Effector memory CD4-positive, alpha-beta T cell (primary cell): ENCODE measurements at places on chromosomes 16 and 17.

DNA sequence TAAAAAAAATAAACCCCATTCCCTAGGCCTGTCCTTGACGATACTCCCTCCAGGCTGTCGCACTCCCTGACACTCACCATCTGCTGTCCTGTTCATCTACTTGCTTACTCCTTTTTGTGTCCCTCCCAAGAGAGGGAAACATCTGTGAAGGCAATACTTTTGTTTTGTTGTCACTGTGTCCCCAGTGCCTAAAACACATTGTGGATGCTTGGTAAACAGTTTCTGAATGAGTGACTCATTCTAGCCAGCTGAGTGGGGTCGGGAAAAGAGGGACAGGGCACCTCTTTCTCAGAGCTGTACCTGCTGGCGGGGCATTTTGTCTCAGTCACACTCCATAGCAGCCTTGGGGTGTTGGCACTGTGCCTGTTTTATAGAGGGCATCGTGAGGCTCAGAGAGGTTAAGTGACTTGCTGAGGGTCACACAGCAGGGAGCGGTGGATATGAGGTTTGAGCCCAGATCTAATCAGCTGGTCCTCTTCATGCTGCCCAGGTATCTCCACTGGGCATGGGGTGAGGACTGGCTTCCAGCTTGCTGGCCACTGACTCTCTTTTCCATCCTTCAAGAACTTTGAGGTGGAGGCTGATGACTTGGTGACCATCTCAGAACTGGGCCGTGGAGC is 15.6 kb downstream of the MAP2K3 start:
- DNase-seq = no peak

DNA sequence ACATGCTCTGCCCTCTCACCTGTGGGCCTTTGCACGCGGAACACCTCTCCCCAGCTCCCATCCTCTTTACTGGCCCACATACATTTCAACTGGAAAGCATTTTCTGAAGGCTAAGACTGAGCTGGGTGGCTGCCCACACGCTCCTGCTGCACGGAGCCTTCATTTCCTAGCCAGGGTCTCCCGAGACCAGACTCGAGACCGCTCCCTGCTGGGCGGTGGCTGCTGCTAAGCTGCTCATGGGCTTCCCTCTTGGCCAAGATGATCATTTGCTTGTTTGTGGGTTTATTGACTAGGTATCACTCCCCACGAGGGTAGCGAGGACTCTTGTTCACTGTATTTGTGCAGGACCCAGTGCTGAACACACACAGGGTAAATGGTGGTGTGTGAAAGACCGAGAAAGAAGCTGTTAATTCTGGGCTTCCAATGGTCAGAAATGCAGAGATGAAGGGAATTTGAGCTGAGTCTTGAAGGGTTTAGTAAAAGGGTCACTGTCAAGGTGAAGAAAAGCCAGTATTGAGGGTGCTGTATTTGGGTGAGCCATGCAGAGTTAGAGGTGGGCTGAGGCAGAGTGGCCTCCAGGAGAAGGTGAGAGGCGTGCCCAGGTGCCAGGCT is 907 bp downstream of the TRAPPC2L start:
- DNase-seq = peak; percentile 52

GRCh38 chr17:49523706-49524472 is 28.8 kb downstream of the NGFR start:
- no peak for DNase-seq

- DNase-seq = no peak
Measured at GRCh38 chr16:4900036-4900435, 36.9 kb downstream of the PPL start.

DNA sequence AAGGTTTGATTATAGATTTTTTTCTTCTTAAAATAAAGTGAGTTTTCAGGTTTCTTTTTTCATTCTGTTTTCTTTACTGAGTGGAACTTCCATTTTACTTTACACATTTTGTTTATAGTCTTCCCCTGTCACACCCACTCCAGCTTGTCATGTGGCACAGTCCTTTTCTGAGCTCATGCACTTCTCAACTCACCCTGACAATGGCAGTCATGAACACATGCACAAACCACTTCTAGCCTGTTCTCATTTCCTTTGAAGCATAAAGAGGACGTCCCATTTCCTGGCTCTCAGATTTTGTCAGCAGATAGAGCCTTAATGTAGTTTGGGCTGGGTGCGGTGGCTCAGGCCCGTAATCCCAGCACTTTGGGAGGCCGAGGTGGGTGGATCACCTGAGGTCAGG is 168.0 kb downstream of the AHSP start:
- peak; percentile 29 for DNase-seq
